ENCODE measurements at places on chromosomes 16 and 17. TPM values are rescaled to one million over a fixed set of nuclear protein-coding genes. Genes with fewer than 3 reads are reported as not detected.

- no peaks in the 10 kb centered on the region for H3K4me1 ChIP-seq
- no peak overlapping the region for H3K4me3 ChIP-seq
- no peaks in the 10 kb centered on the region for H3K27me3 ChIP-seq
- H3K27ac ChIP-seq: no peak overlapping the region
Measured at GRCh38 chr16:19239511-19240155, 45.9 kb upstream of the CLEC19A start.

DNA sequence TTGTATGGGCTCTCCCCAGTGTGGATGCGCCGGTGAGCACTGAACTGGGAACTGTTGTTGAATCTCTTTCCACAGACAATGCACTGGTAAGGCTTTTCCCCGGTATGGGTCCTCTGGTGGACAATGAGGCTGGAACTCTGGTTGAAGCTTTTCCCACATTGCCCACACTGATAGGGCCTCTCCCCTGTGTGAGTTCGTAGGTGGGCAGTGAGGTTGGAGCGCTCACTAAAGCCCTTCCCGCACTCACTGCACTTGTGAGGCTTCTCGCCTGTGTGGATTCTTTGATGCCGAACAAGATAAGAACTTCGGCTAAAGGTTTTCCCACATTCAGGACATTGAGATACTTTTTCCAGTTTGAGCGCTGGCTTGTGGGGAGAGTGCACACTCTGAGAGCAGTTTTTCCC is 17.8 kb downstream of the ZSCAN32 start:
- H3K27me3 ChIP-seq: no peaks in the 10 kb centered on the region
- H3K4me1 ChIP-seq: no peaks in the 10 kb centered on the region
- H3K4me3 ChIP-seq: no peak overlapping the region
- H3K27ac ChIP-seq: no peak overlapping the region
- peaks cover 10% of the 10 kb centered on the region for H3K36me3 ChIP-seq

DNA sequence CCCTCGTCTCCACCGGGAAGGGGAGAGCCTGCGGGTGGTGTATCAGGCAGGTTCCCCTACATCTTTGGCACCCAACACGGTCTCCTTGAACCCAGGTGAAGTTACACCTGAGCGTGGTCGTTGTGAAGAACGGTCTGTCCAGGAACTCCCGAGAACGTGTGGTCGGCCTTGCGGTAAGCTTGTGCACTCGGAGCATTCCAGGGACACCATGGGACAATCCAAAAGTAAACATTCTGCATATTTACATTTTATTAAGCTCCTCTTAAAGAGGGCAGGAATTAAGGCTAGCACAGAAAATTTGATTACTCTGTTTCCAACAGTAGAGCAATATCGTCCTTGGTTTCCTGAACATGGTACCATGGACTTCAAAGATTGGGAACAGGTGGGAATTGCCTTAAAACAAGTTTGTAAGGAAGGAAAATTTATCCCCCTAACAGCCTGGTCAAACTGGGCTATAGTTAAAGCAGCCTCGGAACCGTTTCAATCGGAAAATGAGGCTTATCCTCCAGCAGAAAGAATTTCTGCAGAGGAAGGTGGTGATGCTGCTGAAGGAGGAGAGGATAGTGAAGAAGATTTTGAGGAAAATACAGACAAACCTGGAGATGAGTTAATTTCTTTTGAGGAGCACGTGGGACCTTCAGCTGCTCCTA is 18.2 kb downstream of the ALOX15B start:
- no peaks in the 10 kb centered on the region for H3K36me3 ChIP-seq
- no peaks in the 10 kb centered on the region for H3K4me1 ChIP-seq
- peak overlapping the region; percentile 55 for H3K27ac ChIP-seq
- H3K4me3 ChIP-seq: no peak overlapping the region
- no peaks in the 10 kb centered on the region for H3K27me3 ChIP-seq

DNA sequence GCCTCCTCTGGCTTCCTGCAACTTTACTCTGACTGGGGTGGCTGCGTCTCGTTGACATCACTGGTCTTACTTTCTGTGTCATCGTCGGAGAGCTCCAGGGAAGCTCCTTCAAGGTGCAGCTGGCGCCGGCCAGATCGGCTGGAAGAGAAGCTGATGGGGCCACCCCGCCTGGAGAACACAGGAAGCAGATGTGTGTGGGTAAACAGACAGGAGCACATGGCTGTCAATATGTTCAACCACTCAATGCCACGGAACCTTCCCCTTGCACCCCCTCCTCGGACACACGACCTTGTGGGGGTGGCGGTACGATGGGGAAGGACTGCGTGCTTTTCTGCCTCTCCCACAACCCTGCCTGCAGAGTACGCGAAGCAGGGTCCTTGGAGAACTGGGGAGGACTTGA is 40.1 kb downstream of the NDEL1 start:
- H3K27ac ChIP-seq: no peak overlapping the region
- peak; percentile 35 for DNase-seq
- H3K4me1 ChIP-seq: no peaks in the 10 kb centered on the region
- no peak overlapping the region for H3K4me3 ChIP-seq

DNA sequence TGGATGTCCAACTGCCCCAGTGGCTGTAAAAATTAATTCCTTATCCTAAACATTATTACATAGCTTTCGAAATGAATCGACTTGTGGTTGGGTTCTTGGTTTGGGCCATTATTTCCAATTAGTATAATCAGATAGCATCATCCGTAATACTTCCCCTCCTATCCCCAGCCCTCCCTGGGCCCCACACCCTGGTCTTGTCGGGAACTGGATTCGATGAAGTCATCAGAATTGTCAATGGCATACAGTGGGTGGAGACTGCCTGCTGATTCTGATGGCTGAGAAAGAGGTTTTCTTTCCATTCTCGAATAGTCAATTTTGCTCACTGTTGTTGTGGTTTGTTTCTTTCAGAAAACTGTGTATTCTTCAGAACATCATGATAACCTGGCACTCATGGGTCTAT is 395.1 kb downstream of the SEC14L1 start:
- no peak for DNase-seq
- no peaks in the 10 kb centered on the region for H3K36me3 ChIP-seq
- H3K4me3 ChIP-seq: no peak overlapping the region

DNA sequence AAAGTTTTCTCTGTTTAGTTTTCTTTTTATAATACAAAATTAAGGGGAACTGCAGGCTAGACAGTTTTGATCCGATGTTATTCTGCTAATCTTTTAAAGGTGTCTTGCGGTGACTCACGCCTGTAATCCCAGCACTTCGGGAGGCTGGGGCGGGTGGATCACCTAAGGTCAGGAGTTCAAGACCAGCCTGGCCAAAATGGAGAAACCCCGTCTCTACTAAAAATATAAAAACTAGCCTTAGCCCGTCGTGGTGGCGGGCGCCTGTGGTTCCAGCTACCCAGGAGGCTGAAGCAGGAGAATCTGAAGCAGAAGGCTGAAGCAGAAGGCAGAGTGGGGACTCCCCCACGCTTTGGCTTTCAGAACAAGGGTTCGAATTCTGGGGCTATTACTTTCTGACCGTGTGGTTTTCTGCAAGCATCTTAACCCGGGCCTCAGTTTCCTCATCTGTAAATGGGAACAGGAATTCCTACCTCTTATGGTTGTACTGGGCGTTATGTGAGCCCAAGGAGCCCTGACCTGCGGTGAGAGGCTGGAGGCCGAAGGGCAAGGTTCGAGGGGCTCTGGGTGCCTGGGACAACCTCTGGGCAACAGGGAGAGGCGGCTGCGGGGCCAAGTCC is 1.2 kb upstream of the KATNB1 start:
- H3K27me3 ChIP-seq: no peaks in the 10 kb centered on the region
- no peak for DNase-seq
- H3K27ac ChIP-seq: peak overlapping the region; percentile 86

GRCh38 chr16:9203956-9204355 is 112.5 kb downstream of the HAPSTR1 start:
- H3K27ac ChIP-seq: no peak overlapping the region
- H3K4me3 ChIP-seq: no peak overlapping the region
- H3K4me1 ChIP-seq: no peaks in the 10 kb centered on the region
- no peaks in the 10 kb centered on the region for H3K36me3 ChIP-seq
- DNase-seq: no peak

GRCh38 chr16:14172200-14172809 is 101.2 kb downstream of the MRTFB start:
- no peaks in the 10 kb centered on the region for H3K27me3 ChIP-seq
- H3K27ac ChIP-seq: no peak overlapping the region
- no peaks in the 10 kb centered on the region for H3K4me1 ChIP-seq
- H3K4me3 ChIP-seq: no peak overlapping the region

- H3K27me3 ChIP-seq: no peaks in the 10 kb centered on the region
- H3K36me3 ChIP-seq: peaks cover 12% of the 10 kb centered on the region
- H3K27ac ChIP-seq: peak overlapping the region; percentile 77
- peak overlapping the region; percentile 54 for H3K4me3 ChIP-seq
Measured at GRCh38 chr16:3444032-3444388, 530 bp downstream of the NAA60 start.

ALDOA gene
- total RNA-seq: 427 TPM

MT4 gene
- total RNA-seq: not detected

NOXO1 gene
- 8.6 TPM for total RNA-seq

UBE2Z gene
- 46.8 TPM for total RNA-seq

CCL14 gene
- 6.5 TPM for total RNA-seq

GNG13 gene
- total RNA-seq: not detected

HYDIN gene
- not detected for total RNA-seq

CRHR1 gene
- total RNA-seq: 0.40 TPM

NPIPA7 gene
- 9.0 TPM for total RNA-seq
